Muscle of leg (tissue), 16 donors: ENCODE measurements at places on chromosomes 6 and 20. TPM values are rescaled to one million over a fixed set of nuclear protein-coding genes. Genes with fewer than 3 reads are reported as not detected.
A peak's percentile ranks its signal among the peaks of the same experiment; 100 is the strongest.

DNA sequence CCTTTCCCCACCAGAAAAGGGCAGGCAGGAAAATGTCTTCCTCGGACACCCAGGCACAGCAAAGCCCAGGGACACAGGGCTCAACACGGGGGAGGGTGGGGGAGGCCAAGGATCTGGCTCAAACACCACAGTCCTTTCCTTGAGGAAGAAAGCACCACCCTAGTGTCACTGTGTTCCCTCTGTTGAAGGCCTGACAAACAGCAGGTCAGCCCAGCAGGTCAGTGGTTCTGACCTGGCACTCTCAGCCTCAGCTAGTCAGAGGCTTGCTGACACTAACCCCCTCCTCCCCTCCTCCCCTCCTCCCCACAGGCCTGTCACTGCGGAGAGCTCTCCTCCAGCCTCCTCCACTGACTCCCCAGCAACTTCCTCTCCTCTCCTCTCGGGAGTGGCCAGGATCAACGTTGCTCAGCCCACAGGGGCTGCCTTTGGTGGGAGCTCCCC lies 239.6 kb downstream of the LRFN2 start:
- H3K27me3 ChIP-seq: no peaks in the 10 kb centered on the region
- no peaks in the 10 kb centered on the region for H3K36me3 ChIP-seq
- DNase-seq: no peak
- H3K4me3 ChIP-seq: no peak overlapping the region
- H3K4me1 ChIP-seq: peaks cover 74% of the 10 kb centered on the region

GRCh38 chr6:25089442-25089841 lies 153.7 kb upstream of the RIPOR2 start:
- no peak overlapping the region for H3K27ac ChIP-seq
- H3K4me1 ChIP-seq: no peaks in the 10 kb centered on the region
- no peaks in the 10 kb centered on the region for H3K27me3 ChIP-seq
- DNase-seq: no peak
- H3K36me3 ChIP-seq: no peaks in the 10 kb centered on the region

DNA sequence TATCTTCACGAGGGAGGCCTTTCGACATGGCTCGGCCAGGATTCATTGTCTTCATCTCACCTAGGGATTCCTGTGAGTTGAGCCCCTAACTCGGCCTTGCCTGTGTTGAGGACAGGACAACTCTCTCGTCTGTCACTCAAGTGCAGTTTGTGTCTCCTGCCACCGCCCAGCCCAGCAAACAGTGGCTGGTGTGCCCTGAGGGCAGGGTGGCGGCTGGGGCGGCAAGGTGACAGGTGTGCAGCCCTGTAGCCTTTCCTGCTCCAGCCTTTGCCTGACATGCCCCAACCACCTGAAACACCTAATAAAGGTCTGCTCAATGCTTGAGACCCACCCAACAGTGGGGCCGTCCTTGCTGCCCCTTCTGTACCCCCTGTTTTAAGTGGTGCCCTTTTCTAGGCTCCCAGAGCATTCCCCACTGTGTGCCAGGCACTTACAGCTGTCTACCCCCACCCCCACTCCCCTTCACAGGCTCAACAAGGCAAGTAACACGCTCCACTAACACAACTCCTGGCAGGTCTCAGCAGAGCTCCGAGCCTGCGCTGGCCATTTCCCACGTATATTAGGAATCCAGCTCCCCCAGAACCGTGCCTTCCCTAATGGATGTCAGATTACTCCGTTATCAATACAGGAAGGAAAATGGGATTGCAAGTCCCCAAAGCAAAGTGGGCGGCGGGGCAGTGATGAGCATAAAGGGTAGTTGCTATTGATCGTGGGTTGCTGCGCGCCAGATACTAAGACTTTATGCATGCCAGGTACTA lies 17.7 kb downstream of the GFRA4 start:
- no peak overlapping the region for H3K27ac ChIP-seq
- peaks cover 48% of the 10 kb centered on the region for H3K36me3 ChIP-seq
- no peaks in the 10 kb centered on the region for H3K4me1 ChIP-seq
- no peaks in the 10 kb centered on the region for H3K27me3 ChIP-seq
- H3K4me3 ChIP-seq: no peak overlapping the region

GRCh38 chr20:35621560-35621946 lies 5.9 kb downstream of the SPAG4 start:
- H3K36me3 ChIP-seq: peaks cover 23% of the 10 kb centered on the region
- no peak overlapping the region for H3K4me3 ChIP-seq
- no peak overlapping the region for H3K27ac ChIP-seq

- no peak overlapping the region for H3K27ac ChIP-seq
- DNase-seq: no peak
- H3K4me1 ChIP-seq: peaks cover 19% of the 10 kb centered on the region
- no peak overlapping the region for H3K4me3 ChIP-seq
- H3K36me3 ChIP-seq: no peaks in the 10 kb centered on the region
- no peaks in the 10 kb centered on the region for H3K27me3 ChIP-seq
These were observed 11.7 kb upstream of the RIN2 start for GRCh38 chr20:19746396-19746795.

- peak overlapping the region; percentile 33 for H3K27ac ChIP-seq
- DNase-seq: no peak
- no peaks in the 10 kb centered on the region for H3K27me3 ChIP-seq
- peaks cover 2% of the 10 kb centered on the region for H3K4me1 ChIP-seq
These were observed 134.3 kb upstream of the AHI1 start for GRCh38 chr6:135631821-135632220.

- no peak for DNase-seq
- H3K27me3 ChIP-seq: no peaks in the 10 kb centered on the region
- peaks cover 4% of the 10 kb centered on the region for H3K4me1 ChIP-seq
- peaks cover 5% of the 10 kb centered on the region for H3K36me3 ChIP-seq
- H3K4me3 ChIP-seq: no peak overlapping the region
- no peak overlapping the region for H3K27ac ChIP-seq
These were observed 109.7 kb downstream of the GJA10 start for GRCh38 chr6:90003941-90004340.

The ADGRF1 gene
- not detected for total RNA-seq

The EBF4 gene
- 3.2 TPM for total RNA-seq

The EYA4 gene
- total RNA-seq: 28.8 TPM
